ENCODE measurements at places on chromosomes 11 and 22. TPM values are rescaled to one million over a fixed set of nuclear protein-coding genes. Genes with fewer than 3 reads are reported as not detected.

CADM1 gene
- 57.9 TPM for total RNA-seq

SMTNL1 gene
- not detected for total RNA-seq

MRGPRE gene
- total RNA-seq: not detected

DNA sequence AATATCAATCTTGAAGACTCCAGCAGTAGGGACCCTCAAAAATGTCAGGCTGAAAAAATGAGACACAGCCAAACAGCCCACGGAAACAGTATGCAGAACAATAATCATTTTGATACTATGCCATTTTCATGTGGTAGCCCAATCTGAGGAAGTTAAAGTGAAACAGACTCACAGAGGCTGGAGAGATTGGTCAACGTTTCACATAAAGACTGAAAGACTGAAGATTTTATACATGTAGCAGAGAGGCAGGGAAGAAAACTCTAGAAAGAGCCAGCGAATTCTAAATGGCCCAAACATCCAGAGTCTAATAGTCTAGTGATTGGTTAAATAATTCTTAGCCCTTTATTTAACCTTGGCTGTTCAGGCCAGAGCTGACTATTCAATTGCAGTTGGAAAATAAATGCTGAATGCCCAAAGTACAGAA lies 49.4 kb downstream of the MAML2 start:
- no peak for DNase-seq

DNA sequence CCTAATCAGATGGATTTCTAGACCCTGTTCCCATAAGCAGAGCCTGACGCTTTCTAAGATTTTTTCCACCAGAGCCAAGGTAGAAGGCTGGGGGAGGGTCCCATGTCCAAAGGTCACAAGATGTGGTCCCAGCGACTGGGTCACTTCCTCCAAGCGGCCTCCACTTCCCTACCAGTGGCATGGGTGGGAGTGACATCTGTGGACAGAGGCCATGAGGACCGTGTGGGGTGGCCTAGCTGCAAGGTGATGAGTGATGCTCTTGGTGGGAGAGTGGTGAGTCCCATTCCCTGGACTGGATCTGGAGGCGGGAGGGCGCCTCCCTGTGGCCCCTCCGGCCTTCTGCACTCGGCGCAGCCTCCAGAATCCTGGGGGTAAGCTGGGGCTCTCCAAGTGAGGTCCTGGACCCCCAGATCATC lies 32.4 kb upstream of the PRR5 start:
- no peak for DNase-seq

GRCh38 chr22:19766240-19766510 lies 5.6 kb downstream of the TBX1 start:
- no peak for DNase-seq

GRCh38 chr11:94993400-94993943 lies 20.0 kb downstream of the KDM4D start:
- no peak for DNase-seq

GRCh38 chr11:8311366-8311765 lies 47.7 kb upstream of the LMO1 start:
- DNase-seq: no peak
